ENCODE measurements at places on chromosomes 11 and 22. TPM values are rescaled to one million over a fixed set of nuclear protein-coding genes. Genes with fewer than 3 reads are reported as not detected.

PLEKHA7 gene
- 0.39 TPM for total RNA-seq

LIF gene
- 46.1 TPM for total RNA-seq

RIBC2 gene
- 0.46 TPM for total RNA-seq

SIRT3 gene
- 11.1 TPM for total RNA-seq

NRXN2 gene
- 8.0 TPM for total RNA-seq

GLB1L2 gene
- total RNA-seq: 0.03 TPM

DCHS1 gene
- 6.6 TPM for total RNA-seq

KLHL35 gene
- 4.6 TPM for total RNA-seq

GGTLC2 gene
- total RNA-seq: not detected

SEPTIN3 gene
- total RNA-seq: 0.30 TPM

TMEM121B gene
- 0.20 TPM for total RNA-seq

STK33 gene
- total RNA-seq: 2.4 TPM

BACE1 gene
- total RNA-seq: 53.7 TPM

ST14 gene
- total RNA-seq: not detected

NXPE1 gene
- total RNA-seq: not detected

UCP3 gene
- 0.65 TPM for total RNA-seq

KRTAP5-11 gene
- total RNA-seq: not detected

OR8D1 gene
- not detected for total RNA-seq
